ENCODE measurements at places on chromosomes 7 and 10.

DNA sequence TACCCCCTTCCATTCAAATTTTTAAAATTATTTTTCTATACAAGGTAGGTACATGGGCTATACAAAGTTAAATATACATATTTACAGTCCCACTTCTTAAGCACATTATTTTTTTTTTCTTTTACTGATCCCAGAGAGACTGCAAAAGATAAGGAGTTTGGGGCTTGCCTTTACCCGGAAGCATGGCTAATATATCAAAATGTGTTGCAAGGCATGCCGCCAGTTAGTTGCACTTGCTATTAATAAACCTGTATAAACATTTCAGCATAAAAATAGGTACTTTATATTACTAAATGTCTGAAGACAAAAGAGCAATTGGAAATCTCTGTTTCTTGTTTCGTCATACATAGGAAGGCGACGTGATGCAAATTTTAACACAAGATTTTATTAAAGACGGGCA lies 21.5 kb upstream of the PDLIM1 start:
- DNase-seq = no peak

GRCh38 chr7:55165176-55165861 lies 146.5 kb downstream of the EGFR start:
- DNase-seq = no peak

DNA sequence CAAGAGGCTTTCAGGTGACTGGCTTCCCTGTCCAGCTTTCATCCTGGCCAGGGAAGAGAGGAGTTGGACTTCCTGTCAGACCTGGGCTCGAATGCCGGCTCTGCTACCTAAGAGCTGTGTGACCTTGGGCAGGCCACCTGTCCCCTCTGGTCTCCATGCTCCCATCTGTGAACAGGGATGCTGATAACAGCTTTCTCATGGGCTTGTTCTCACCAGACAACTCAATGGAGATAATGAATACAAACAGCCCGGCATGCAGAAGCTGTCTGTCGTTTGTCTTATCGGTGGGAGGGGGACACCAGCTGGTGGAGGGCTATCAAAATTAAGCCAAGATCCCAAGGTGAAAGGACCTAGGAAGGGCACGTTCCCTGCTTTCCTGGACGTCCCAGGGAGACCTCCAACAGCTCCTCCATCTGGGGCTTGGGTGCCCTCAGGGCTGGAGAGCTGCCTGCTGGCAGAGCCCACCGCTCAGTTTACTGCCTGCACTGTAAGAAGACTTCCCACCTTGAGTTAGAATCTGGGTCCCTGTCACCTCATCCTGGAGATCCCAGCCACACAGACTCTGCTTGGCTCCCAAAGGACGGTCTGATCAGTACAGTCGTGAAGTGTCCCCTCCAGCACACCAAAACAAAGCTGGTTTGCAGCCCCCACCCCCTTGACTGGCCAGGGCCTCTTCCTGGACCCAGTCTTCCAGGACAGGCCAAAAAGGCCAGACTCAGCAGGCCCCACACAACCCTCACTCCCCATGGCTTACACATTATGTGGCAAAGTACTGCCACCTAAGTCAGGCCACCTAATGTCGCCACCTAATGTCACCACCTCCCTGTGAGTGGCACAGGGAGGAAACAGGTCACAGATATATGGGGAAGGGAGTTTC lies 40.9 kb downstream of the PPIF start:
- DNase-seq = peak; percentile 38

DNA sequence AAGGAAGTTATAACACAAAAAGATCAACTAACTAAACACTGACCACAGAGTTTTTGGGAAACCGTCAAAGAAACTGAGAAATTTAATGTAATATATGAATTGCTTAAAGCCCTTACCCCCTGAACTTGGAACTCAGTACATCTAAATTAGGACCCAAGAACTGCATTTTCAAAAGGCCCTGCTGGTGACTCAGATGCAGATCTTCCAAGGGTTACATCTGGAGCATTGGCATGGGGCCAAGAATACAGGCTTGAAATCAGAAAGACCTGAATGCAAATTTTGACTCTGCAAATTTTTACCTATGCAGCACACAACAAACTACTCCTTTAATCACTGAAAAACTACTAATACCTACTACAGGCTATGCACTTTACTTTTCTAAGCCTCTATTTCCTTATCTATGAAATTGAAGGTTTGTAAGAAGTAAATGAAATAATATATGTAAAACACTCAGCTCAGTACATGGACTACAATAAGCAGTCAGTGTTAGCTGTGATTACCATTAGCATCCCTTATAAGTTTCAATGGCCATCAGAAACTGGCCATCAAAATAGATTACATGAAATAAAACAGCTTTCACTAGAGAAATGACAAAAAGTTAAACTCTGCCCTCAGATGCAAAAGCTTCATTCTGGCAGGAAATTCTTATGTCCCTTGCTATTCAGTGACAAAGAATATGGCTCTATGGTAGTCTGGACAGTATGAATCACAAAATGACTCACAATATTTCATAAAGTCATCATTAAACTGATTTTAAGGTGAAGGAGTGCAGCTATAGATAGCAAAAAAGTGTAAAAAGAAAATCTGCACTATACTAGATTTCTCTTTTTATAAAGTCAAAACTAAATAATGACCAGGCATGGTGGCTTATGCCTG lies 43.6 kb downstream of the NSUN6 start:
- no peak for DNase-seq

All from left lobe of liver (tissue), 2 donors.